M059J (cell line): ENCODE measurements at places on chromosomes 4 and X.

DNA sequence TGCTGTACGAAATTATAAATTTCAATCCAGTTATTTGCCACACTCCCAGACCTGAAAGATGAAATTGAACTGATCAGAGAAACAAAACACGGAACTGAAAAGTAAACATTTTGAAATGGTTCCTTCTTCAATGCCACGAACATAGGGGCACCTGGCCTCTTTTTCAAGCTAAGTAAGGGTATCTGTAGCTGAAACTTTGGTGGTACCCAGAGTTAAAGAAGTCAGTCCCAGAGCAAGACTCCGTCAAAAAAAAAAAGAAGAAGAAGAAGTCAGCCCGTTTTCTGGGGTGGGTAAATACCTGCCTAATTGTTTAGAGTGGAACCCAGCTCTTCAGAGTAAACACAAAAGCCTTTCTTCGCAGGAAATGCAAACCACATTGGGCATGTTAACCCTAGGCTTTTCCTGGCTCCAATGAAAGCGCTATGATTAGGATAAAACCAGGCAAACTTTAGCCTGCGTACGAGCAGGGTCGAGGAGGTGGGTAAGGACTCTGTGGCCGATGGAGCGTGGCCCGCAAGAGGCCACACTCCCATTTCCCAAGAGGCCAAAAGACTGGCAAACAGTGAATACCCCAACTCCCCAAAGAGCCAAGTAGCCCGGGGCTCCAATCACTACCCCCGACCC, 1.3 kb downstream of the ANTXR2 start:
- DNase-seq: no peak

GRCh38 chrX:619451-619811, 11.2 kb upstream of the SHOX start:
- DNase-seq: no peak

DNA sequence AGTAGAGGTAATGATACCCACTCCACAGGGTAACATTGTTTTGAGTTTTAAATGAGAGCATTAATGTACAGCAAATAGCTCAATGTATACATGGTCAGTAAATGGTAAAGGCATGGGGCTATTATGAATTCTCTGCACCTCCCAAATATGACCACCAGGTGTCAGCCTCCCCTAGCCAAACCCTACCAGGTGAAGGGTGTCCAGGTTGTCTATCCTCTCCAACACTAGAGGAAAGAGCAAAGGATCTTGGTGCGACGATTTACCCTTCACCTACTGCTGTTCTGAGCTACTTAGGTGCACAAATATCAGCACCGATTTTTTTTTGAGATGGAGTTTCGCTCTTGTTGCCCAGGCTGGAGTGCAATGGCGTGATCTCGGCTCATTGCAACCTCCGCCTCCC, 26.5 kb upstream of the XIAP start:
- DNase-seq: peak; percentile 69

DNA sequence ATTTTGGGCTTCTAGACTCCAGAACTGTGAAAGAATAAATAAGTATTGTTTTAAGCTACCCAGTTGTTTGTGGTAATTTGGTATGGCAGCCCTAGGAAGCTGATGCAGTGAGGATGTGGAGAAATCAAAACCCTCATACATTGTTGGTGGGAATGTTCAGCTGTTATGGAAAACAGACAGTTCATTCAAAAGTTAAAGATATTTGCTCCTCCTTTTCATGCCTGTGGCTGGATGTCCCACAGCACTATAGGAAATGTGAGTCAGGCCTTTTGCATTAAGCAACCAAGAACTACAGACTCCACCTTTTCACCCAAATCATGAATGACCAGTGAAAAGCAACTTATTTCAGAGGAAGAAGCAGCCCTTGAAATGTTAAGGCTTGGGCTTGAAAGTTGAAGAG, 6.7 kb downstream of the BBS12 start:
- peak; percentile 38 for DNase-seq

DNA sequence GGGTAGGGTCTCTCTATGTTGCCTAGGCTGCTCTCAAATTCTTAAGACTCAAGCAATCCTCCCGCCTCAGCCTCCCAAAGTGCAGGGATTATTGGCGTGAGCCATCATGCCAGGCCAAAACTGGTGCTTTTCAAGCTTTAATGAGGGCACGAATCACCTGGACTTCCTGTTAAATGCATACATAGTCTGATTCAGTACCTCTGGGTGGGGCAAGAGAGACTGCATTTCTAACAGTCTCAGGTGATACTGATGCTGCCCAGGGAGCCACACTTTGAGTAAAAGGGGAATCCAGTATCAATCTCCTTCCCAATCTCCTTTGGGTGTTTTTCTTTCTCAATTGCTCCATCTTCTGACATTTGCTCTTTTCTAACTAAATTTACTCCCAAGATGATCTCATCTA, 96.5 kb downstream of the SH3RF1 start:
- no peak for DNase-seq

- no peak for DNase-seq
Measured at GRCh38 chr4:42609051-42609450, 47.9 kb downstream of the ATP8A1 start.

DNA sequence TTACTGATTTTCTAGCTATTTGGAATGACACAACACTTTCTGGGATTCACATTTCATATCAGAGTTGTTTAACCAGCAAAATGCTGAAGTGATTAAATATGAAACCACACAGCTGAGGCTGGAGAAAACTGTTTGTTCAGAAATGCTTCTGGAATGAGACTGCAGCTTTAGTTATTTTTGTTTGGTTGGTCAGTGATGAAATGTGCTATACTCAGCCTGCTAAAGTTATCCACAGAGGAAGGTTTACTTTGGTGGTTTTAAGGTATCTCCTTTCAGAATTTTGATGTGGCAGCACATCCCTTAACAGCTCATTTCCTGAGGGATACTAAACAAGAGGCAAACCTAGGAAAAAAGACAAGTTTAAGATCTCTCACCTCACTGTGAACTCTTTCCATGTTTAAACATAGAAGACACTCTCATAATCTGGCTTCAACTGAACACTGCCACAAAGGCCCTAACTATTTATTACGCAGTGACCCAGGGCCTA, 106.6 kb upstream of the PDE5A start:
- peak; percentile 94 for DNase-seq

DNA sequence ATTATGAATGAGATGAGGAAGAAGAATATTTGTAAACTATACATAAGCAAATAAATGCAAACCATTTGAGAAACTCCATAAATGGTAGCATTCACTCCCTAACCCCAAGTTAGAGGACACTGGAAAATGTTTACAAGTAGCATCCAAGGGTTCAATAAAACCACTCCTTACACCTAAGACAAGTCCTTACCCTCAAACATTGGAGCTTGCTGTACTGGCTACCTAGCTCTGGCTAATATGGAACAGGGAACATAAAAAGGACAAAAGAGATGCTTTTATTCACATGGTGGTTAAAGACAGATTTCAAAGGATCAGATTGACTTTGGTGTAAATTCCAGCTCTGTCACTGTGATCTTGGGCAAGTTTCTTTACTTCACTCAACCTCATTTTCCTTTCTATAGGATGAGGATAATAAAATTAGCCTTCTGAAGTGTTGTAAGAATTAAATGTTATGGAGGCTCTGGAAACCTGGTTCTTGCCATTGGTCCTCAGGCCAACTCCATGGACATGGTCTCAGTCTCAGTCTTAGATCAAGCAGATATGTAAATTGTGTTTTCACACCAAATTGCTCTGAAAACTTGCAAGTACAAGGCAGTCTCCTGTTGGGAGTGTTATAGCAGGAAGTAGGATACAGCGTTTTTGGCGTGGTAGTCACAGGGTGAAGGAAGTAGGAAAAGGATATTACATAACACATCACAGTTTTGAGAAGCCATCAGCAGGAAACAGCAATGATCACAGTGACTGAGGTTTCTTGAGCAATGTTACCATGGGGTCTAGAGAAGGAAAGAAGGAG, 3.3 kb downstream of the CXCL1 start:
- no peak for DNase-seq

DNA sequence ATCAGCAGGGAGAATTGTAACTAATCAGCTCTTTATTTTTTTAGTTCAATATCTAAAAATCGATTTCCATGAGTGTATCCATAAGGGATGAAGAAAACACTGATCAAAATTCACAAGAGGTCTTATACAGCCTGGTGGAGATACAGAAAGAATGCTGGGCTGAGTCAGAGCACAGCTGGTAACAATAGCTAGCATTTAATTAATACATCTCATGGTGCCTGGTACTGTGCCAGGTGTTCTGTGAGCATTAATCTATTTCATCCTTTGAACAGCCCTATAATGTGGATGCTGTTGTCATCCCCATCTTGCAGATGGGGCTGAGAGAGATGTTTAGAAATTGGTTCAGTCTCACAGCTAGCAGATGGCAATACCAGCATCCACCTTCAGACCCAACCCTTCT, 250.9 kb upstream of the RPS6KA3 start:
- no peak for DNase-seq

GRCh38 chr4:38144031-38144430, 183.8 kb downstream of the PTTG2 start:
- no peak for DNase-seq

DNA sequence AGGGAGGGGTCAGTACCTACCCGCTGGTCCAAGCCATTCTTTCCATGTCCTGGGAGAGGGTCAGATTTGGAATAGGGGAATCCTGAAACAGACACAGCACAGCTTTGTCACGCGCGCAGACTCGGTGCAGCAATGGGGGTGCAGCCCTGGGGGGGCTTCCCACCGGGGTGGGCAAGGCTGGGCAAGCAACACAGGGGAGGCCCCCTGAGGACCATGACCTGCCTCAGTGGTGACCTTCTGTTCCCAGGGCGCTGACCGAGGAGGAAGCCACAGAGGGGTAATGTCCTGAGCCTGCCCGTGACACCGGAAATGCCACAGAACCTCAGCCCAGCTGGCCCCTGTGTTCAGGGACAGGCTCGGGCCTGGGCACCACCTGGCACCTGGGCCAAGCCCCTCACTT, 53.2 kb upstream of the AFAP1 start:
- no peak for DNase-seq

GRCh38 chr4:6918338-6918737, 8.7 kb downstream of the TBC1D14 start:
- DNase-seq: no peak
